ENCODE measurements at places on chromosomes 2 and 18.

GRCh38 chr2:239495175-239495574 is 94.4 kb upstream of the HDAC4 start:
- DNase-seq: no peak

GRCh38 chr2:1166976-1167375 is 216.3 kb downstream of the SNTG2 start:
- no peak for DNase-seq

GRCh38 chr18:66587430-66587829 is 16.5 kb downstream of the CDH19 start:
- no peak for DNase-seq

DNA sequence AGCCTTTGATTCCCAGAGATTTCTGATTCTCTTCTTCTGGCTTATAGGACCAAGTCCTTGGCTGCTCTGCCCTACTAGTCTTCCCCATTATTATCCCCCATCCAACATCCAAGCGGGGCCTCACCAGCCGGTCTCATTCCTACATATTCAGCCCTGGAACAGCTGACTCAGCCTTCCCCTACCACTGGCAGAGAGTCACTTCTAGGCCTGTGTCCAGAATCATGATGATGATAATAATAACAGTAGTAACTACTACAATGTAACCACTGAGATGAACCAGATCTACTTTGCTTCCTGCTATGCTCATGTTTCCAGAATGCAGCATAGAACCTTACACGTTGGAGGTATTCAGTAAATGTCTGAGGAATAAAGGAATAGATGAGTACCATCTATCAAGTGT is 295.2 kb downstream of the SRBD1 start:
- no peak for DNase-seq

DNA sequence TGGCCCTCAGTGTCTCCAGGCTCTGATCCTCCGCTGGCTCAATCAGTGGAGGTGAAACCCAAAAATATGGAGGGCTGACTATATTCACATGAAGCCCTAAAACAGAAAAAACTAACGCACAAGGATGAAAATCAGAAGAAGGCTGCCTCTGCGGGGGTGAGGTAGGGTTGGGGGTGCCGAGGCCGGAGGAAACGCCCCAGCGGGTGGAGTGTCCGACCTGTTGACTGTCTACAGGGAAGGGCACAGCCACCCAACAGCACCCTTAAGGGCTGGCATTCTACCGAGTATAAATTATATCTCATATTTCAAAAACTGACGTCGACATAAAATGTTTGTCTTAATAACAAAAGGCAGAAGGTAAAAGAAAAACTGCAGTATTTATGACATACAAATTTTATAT is 223.5 kb downstream of the HDAC4 start:
- no peak for DNase-seq

GRCh38 chr2:168565512-168565911 is 109.4 kb downstream of the CERS6 start:
- no peak for DNase-seq

- DNase-seq: peak; percentile 60
Observed at GRCh38 chr2:118185210-118186109, 97.2 kb downstream of the INSIG2 start.

- no peak for DNase-seq
Observed at GRCh38 chr2:76295762-76296161, 585.0 kb upstream of the GCFC2 start.

DNA sequence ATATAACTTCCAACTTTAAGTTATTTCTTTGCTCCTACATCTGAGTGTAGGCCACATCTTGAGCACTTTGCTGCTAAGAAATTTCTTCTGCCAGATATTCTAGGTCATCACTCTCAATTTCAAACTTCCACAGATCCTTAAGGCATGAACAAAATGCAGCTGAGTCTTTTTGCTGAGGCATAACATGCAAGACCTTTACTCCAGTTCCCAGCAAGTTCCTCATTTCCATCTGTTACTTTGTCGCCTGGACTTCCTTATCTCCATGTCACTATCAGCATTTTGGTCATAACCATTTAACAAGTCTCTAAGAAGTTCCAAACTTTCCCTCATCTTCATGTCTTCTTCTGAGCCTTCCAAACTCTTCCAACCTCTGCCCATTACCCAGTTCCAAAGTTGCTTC is 1077.3 kb upstream of the TMEFF2 start:
- DNase-seq: no peak

GRCh38 chr18:46042571-46043123 is 29.4 kb downstream of the PSTPIP2 start:
- DNase-seq: no peak

DNA sequence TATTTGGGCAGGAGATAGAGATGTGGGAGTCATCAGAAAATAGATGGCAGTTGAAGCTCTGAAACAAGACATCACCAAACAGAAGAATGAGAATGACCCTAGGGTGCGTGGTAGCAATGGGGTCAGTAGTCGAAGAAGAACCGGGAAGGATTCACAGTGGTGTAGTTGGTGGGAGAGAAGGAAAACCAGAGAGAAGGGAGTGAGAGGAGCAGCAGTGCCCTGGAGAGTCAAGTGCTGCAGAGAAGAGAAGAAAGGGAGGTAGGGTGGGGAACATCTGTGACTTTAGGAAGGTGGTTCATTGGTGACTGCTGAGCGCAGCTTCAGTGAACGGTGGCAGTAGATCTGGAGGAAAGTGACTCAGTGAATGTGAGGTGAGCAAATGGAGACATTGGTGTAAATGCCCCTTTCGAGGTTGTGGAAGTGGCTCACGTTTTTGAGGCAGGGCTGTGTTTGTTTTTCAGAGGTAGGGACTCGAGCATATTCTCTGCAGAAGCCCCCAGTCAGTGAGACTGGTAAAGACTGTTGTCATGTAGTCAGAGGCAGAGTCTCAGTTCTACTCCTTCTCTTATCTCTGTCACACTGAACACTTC is 36.4 kb downstream of the CDC42EP3 start:
- DNase-seq: peak; percentile 30

GRCh38 chr18:36295880-36296301 is 1.6 kb upstream of the FHOD3 start:
- no peak for DNase-seq

DNA sequence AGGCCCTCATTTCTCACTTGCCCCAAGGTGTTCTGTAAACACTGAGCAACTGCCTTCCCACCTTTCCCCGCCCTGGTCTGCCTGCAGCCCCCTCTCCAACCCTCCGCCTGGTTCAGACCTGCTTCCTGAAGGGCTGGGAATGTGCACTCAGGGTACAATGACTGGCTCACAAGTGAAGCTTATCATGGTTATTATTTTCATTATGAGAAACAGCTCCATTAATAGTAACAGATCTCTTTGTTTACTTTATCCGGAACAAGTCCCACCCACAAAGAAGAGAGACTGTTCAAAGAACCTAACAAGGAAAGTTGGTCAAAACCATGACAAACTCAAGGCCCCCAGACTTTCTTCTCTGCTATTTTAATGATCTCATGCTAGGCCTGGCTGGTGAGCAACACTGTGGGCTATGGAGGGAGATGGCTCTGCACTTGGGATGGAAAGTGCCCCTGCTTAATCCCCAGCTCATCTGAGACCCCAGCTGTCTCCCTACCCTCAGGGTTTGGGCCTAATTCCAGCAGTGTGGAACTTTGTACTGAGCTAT is 36.7 kb downstream of the ARHGAP25 start:
- DNase-seq: no peak

DNA sequence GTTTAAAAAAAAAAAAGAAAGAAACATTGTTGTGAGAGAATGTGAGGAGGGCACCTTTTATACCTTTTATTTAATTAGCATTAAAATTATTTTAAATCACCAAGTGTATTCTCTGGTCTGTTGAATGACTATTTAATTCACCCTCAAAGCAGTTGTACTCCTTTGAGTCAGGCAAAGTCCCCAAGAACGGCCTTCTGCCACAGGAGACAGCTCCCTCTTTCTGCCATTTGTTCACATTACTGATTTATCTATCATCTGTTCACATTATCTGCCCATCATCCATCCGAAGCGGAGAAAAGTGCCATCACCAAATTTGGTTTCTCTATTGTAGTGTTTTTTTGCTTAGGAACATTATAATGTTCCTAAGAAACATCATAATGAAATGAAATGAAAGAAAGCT is 240.7 kb upstream of the DPP10 start:
- no peak for DNase-seq

Data from stimulated activated CD4-positive, alpha-beta T cell treated with anti-CD3 and anti-CD28 coated beads, Interleukin-2, amount 100 ng/mL, for 24 hours (primary cell).